Activated naive CD4-positive, alpha-beta T cell (primary cell): ENCODE measurements at places on chromosomes 2 and 18.

GRCh38 chr2:226185616-226186211 lies 613.9 kb downstream of the IRS1 start:
- no peak for DNase-seq

- DNase-seq, result no peak
These were observed 8.4 kb upstream of the IER3IP1 start for GRCh38 chr18:47184419-47185050.

GRCh38 chr18:9418047-9418690 lies 57.1 kb upstream of the RALBP1 start:
- no peak for DNase-seq

GRCh38 chr2:231922311-231923009 lies 3.7 kb downstream of the NPPC start:
- no peak for DNase-seq

DNA sequence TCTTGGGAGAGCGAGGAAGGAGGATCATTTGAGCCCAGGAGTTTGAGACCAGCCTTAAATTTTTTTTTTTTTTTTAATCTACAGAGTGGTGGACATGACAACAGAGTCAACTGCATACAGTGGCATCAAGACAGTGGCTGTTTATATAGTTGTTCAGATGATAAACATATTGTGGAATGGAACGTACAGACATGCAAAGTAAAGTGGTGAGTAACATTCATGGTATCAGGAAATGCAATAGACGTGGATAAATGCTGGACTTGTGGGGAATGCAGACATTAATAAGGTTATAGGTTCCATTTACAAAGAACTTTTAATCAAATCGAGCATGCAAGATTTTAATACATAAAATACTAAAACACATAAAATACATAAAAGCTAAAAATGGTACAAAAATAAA lies 11.9 kb downstream of the WDR43 start:
- DNase-seq, result no peak

DNA sequence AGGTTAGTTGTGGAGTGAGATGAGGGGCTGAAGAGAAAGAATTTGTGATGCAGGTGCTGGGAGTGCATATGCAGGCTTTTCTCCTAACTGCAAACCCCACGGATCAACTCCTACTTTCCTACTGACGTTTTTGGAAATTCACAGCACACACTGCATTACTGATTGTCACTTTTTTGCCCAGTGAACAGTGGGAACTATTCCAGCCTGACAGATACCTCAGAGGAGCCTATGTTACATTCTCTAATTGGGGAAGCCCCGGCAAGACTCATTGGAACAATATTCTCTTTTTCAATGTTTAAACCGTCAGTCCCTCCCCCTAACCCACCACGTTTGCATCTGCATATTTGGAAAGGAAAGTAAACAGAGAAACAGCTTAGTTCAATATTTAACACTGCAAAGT lies 126.2 kb downstream of the DPP4 start:
- no peak for DNase-seq

DNA sequence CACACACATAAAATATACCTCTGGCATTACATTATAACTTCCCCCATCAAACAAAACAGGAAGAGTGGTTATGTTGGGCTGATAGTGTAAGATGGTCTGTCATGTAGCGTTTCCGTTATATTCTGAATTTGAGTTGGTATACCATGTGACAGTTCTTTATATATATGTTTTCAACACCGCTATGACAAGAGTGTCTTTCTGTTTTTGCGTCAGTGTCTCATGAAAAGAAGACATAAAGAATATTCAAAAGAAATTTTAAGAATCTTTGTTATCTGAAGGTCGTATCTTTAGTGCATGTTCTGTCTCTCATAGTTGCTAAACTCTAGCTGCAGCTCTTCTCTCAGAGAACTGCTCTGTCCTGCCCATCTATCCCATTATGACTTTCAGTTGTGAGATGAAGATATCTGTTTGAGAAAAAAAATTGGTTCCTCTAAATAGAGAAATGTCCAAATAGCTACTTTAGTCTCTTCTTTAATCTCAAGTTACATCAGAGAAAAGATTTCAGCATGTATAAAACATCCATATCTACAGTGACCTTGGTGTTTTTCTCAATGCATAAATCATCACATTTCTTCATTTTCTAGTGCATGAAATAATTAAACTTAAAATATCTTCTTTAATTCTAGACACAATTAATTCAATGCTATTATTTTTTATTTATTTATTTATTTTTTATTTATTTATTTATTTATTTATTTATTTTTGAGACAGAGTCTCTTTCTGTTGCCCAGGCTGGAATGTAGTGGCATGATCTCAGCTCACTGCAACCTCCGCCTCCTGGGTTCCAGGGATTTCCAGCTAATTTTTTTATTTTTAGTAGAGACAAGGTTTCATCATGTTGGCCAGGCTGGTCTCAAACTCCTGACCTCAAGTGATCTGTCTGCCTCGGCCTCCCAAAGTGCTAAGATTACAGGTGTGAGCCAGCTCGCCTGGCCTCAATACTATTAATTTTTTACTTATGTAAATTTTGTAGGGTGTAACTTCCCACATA lies 24.3 kb upstream of the PSME4 start:
- no peak for DNase-seq

- no peak for DNase-seq
These were observed 123.4 kb upstream of the CDH20 start for GRCh38 chr18:61209801-61210200.
